ENCODE measurements at places on chromosomes 1 and 21. TPM values are rescaled to one million over a fixed set of nuclear protein-coding genes. Genes with fewer than 3 reads are reported as not detected.
A peak's percentile ranks its signal among the peaks of the same experiment; 100 is the strongest.

LCE6A gene
- not detected for total RNA-seq

OR2T29 gene
- total RNA-seq, result not detected

FHAD1 gene
- total RNA-seq, result 0.49 TPM

ACTN2 gene
- 0.07 TPM for total RNA-seq

PADI1 gene
- not detected for total RNA-seq

PDXK gene
- 99.5 TPM for total RNA-seq

MTR gene
- total RNA-seq, result 61.1 TPM

USH2A gene
- total RNA-seq, result not detected

ERICH3 gene
- not detected for total RNA-seq

SHE gene
- 0.19 TPM for total RNA-seq

DNA sequence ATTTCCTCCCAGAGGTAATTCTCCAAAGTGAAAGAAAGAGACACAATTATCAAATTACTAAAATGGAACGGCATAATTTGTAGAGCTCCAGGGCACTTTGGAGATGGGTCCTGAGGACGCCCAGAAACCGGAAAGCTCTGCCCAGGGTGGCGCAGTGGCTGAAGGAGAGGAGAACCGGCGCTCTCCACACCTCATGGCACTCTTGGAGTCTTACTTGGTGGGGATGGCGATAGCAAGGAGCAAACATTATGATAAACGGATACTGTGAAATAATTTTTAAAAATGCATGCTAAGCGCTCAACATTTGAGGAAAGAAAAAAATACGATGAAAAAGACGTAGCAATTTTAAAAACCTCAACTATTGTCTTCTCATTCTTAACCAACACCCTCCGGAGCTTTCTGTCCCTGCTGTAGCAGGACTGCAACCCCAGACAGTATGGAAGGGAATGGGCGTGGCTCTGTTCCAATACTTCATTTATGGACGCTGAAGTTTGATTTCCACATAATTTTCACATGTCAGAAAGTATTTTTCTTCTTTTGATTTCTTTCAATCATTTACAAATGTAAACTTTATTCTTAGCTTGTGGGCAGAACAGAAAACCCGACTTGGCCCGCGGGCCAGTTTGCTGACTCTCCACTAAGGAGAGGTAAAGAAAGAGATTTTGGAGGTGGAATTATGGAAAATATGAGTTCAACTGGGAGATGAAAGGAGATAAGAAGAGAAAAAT lies 1.1 kb downstream of the S100A11 start:
- peak; percentile 20 for DNase-seq

GRCh38 chr1:96296991-96297390 lies 424.6 kb upstream of the PTBP2 start:
- DNase-seq, result no peak

- no peak for DNase-seq
Measured at GRCh38 chr1:182913401-182913800, 39.6 kb downstream of the SHCBP1L start.

GRCh38 chr1:94554580-94554979 lies 13.0 kb upstream of the F3 start:
- DNase-seq, result no peak

DNA sequence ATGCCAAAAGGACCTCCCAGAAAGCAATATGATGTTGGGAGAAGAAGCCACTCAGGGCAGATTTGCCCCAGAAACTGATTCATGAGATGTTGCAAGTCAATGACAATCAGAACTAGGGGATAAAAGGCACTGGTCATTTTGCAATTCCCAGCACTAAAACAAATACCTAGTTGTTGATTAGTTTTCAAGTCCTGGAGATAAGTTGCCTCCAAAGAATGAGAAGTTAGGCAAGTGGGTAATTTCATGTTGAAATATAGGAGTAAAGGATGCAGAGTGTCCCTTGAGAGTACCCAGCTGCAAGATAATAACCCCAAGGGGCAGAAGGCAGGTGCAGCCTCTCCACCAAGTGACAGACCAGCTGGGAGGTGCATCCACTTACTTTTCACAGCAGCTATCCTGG lies 363.6 kb downstream of the PBX1 start:
- no peak for DNase-seq

GRCh38 chr1:29518183-29518835 lies 282.0 kb downstream of the PTPRU start:
- no peak for DNase-seq

DNA sequence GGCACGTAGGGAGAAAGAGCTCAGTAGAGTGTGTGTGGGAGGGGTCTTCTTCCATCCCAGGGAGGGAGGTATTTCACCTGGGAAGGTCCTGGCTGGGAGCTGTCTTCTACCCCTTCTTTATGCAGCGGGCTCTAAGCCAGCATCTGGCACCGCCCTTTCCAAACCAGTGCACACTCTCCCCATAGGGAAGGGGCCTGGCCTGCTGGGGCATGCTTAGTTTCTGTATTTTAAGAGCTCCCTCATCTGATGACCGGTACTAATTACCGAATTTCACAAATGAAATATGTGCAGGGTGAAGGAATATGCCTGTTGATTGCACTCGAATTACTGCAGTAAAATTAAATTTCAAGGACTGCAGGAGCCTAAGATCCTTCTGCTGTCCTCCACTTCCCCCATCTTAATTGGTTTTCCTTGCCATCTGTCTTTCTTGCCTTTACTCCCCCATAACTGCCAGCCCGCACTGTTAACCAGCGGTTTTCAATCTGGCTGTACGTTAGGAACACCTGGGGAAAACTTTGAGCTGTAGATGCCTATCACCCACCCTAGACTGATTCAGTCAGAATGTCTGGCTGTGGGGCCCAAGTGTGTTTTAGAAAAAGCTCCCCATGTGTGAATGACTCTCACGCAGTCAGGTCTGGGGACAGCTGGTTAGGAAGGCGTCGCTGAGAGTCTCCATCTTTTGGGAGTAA lies 20.1 kb downstream of the GALNT2 start:
- no peak for DNase-seq

DNA sequence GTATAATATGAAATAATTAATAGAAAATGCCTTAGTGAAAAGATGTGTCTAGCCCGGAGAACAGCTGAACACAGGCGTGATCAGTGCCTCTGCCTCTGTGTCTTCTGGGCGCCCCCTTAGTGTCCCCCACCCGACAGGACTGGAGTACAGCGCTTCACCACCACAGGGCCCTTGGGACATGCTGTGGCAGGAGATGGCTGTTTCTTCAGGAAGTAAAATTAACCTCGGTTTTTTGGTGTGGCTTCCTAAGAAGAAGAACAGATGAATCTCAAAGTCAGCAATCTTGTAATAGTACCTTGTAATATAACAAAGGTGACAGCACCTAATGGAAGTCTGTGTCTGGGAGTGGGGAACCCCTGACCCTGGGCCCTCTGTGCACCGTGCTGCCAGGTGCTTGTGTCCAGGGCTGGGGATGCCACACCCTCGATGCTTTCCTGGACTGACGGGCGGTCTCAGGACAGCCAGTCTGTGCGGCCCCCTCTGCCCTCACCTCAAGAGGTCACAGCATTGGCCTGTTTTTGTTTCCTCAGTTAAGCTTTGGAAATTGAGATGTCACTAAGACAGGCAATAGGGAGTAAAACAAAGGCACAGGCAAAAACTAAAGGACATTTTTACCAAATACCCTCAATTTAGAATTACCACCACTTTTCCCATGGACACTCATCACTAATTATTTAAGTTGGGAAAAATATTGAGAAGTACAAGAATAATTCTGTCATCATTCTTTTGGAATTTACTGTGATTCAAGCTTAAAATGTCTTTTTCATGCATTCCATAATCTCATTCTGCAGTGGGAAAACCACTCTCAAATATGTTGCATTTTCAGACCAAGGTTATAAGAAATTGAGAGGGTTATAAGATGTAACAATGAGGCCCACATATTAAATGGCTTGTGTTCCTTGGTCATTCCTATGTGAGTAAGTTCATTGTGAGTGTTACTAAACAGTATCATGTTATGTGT lies 79.3 kb downstream of the ADARB1 start:
- DNase-seq, result no peak

DNA sequence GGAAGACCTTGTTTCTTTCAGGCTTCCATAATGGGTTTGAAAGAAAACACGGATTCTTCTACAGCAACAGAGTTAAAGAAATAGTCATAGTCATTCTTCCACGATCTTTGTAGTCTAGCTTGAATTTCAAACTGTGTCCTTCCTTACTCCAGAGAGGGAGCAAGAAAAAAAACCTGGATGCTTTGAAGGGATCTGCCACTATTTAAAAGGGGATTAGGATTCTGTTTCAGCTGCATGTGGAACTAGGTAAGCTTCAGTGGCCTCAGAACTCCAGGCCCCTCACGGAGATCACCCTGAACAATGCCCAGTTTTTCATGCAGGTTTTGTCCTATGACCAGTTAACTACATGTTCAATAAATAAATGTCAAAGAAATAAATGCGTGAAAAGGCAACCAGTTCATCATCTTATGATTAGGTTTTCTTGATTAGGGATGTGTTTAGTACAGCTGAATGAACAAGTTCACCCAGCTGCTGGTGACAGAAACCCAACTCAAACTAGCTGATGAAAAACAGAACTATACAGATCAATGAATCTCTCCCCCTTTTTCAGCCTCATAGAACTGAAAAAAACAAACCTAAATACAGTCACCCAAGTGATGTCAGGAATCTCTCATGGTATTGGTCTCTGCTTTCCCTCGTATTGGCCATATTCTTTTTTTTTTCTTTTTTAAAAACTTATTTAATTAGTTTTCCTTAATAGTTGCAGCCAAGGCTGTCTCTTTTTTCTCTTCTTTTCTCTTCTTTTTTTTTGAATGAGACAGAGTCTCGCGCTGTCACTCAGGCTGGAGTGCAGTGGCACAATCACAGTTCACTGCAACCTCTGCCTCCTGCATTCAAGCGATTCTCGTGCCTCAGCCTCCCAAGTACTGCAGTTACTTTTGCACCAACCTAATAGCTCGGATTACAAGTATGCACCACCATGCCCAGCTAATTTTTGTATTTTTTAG lies 14.6 kb upstream of the MPZL1 start:
- DNase-seq, result no peak

DNA sequence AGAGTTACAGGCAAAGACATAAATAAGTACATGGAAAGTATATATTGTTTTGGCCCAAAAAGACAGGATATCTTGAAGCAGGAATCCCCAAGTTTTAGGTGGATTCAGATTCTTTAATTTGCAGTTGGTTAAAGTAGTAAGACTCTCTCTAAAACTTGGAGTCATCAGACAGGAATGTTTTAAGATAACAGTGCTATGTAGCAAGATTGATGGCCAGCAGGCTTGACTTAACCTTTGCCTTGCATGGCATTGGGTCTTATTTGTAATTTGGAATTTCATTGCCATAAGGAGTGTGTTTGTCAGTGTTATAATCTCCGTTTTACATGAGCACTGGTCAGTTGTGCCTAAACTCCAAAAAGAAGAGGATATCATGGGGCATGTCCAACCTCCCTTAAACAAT lies 727.6 kb upstream of the CHRM3 start:
- DNase-seq, result no peak

GRCh38 chr1:48610628-48611542 lies 138.9 kb upstream of the SPATA6 start:
- DNase-seq, result no peak

- DNase-seq, result no peak
Measured at GRCh38 chr1:197919346-197920066, 2.3 kb downstream of the LHX9 start.

GRCh38 chr1:237799762-237800474 lies 90.8 kb downstream of the ZP4 start:
- DNase-seq, result peak; percentile 31

DNA sequence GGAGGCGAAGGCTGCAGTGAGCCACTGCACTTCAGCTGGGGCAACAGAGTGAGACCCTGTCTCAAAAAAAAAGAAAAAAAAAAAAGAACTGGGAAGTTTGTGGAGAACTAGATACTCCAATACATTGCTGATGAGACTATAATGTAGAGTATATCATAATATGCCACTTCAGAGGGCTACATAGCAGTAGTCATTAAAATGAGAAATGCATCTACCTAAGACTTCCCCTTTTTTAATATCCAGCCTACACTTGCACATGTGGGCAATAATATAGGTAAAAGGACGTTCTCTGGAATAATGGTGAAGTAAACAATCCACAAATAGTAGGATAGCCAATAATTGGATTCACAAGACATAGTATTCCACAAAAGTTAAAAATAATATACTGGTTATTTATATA lies 311.0 kb downstream of the HLX start:
- no peak for DNase-seq

GRCh38 chr1:14246471-14246870 lies 352.0 kb upstream of the KAZN start:
- DNase-seq, result no peak

- DNase-seq, result no peak
Measured at GRCh38 chr1:113536182-113536780, 146.0 kb downstream of the MAGI3 start.

GRCh38 chr1:225999912-226000337 lies 782 bp upstream of the SDE2 start:
- no peak for DNase-seq

DNA sequence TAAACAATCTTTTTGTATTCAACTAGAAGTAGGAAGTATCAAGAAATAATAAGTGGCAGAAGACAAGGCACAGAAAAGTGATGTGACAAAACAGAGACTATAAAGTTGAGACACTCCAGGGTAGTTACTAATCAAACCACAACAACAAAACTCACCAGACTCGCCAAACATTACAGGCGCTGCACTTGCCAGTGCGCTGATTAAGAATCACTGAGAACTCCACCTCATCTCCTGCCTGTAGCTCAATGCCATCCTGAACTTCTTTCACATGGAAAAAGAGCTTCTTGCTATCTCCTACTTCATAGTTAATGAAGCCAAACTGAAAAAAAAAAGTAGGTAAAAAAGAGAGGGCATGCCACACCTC lies 2.8 kb upstream of the NRAS start:
- no peak for DNase-seq

DNA sequence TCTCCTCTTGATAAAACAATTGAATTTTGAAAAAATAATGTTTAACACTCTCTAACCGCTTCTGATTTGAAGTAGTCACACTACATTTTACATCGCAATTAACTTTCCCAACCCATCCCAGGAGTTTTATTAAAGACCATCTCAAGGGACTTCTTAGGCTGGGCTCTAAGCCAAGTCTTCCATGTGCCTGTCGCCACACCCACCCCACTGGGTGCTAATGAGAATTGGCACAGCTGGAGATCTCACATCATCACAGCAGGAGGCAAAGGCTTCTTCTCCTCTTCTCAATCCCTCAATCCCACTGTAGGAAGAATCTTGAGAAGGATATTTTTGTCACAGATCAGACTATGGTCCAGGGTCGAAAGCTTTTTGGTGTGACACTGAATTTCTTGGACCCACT lies 328.9 kb downstream of the NUF2 start:
- DNase-seq, result no peak

DNA sequence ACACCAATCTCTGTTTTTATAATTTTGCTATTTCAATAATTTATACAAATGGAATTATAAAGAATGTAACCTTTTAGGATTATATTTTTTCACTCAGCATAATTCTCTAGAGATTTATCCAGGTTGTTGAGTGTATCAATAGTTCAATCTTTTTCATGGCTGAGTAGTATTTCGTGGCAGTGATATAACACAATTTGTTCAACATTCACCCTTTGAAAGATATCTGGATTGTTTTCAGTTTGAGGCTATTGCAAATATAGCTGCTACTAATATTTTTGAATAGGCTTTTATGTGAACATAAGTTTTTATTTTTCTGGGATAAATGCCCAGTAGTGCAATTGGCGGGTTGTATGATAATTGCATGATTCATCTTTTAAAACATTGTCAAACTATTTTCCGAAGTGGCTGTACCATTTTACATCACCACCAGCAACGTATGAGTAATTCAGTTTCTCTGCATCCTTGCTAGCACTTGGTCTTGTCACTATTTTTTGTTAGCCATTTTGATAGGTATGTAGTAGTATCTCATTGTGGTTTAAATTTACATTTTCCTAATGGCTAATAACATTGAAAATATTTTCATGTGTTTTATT lies 55.6 kb upstream of the ABCD3 start:
- DNase-seq, result no peak
